ENCODE measurements at places on chromosomes 11 and 22. TPM values are rescaled to one million over a fixed set of nuclear protein-coding genes. Genes with fewer than 3 reads are reported as not detected.

RAB39A gene
- 0.18 TPM for total RNA-seq

DNA sequence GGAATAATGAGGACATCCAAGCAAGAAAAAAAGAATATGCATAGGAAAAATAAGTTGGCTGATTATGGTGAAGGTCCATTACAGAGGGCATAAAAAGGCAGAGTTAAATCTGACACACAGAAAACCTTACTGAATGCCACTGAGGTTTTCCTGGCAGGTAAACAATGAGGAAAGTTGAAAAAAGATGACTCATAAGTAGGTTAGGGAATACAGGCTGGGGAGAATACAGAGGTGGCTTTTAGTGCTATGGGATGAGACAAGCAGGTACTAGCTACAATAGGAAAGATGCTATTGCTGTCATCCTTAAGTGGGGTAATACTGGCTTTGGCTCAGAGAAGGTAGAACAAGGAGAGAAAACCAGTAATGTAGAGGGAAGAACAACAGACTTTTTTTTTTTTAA, 44.7 kb downstream of the CSTF3 start:
- no peaks in the 10 kb centered on the region for H3K36me3 ChIP-seq
- H3K27ac ChIP-seq: no peak overlapping the region
- H3K27me3 ChIP-seq: no peaks in the 10 kb centered on the region
- no peaks in the 10 kb centered on the region for H3K4me1 ChIP-seq

- DNase-seq: no peak
- no peak overlapping the region for H3K4me3 ChIP-seq
- H3K27me3 ChIP-seq: peaks cover 12% of the 10 kb centered on the region
- no peaks in the 10 kb centered on the region for H3K4me1 ChIP-seq
- H3K36me3 ChIP-seq: no peaks in the 10 kb centered on the region
These were observed 184.3 kb downstream of the OPCML start for GRCh38 chr11:133347988-133348387.

- no peaks in the 10 kb centered on the region for H3K36me3 ChIP-seq
- DNase-seq: no peak
- H3K27me3 ChIP-seq: no peaks in the 10 kb centered on the region
- H3K4me1 ChIP-seq: peaks cover 8% of the 10 kb centered on the region
These were observed 97.4 kb upstream of the PRDM11 start for GRCh38 chr11:45048870-45049691.

VWCE gene
- 0.99 TPM for total RNA-seq

DNA sequence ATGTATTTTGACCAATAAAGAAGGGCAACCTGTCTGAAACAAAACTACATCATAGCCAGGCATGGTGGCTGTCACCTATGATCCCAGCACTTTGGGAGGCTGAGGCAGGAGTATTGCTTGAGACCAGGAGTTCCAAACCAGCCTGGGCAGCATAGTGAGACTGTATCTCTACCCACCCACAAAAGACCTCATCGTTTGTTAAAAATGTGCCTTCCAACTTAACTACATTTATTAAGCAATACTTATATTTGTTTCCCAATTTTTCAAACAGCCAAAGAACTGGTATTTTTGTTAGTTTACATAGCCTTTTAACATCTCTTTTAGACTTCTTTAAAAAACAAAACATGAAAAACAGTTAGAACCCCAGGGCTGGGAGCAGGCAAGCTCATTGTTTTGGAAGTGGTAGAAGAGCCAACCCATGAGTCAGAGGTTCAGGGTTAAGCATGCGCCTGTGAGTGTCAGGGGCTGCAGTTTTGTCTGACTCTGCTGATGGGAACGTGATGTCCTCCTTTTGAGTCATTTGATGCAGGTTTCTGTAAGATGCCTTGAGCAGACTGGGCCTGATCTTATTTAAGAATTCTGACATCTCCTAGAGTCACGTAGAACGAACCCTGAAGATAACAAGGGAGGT, 53.9 kb upstream of the CRTAM start:
- DNase-seq: no peak
- peaks cover 77% of the 10 kb centered on the region for H3K36me3 ChIP-seq
- H3K27ac ChIP-seq: no peak overlapping the region
- H3K27me3 ChIP-seq: no peaks in the 10 kb centered on the region
- no peaks in the 10 kb centered on the region for H3K4me1 ChIP-seq

DNA sequence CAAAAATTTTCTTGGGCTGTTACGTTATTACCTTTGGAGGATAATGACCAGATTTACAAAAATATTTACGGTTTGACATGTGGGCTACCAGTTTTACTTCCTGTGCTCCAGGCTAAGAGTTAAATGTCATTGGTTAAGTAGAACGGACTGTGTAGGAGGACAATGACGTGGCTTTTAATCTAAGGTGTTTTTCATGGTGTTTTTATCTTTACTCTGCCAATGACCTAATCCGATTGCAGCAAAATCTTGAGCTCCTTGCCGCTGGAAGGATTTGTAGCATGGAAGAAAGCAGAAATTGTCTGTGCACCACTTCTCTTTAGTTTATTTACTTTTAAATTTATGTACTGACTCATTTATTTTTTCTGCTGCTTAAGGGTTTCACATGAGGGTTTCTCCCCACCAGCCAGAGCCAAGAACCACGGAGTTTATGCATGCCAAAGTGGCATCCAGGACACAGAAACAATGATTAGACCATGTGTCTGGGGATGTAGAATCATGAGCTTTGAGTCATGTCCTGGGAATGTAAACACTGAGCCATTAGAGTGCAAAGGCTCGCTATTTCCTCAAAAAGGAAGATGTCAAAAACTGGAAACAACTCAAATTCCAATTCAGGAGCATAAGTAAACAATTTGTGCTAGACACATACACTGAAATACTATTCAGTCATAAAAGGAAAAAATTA, 1.9 kb upstream of the CARD16 start:
- no peaks in the 10 kb centered on the region for H3K27me3 ChIP-seq
- H3K4me1 ChIP-seq: peaks cover 13% of the 10 kb centered on the region
- DNase-seq: no peak
- H3K27ac ChIP-seq: peak overlapping the region; percentile 52
- H3K36me3 ChIP-seq: no peaks in the 10 kb centered on the region

GRCh38 chr11:128598506-128599150, 11.3 kb upstream of the ETS1 start:
- H3K36me3 ChIP-seq: no peaks in the 10 kb centered on the region
- H3K4me1 ChIP-seq: peaks cover 16% of the 10 kb centered on the region
- no peaks in the 10 kb centered on the region for H3K27me3 ChIP-seq
- no peak overlapping the region for H3K4me3 ChIP-seq
- no peak for DNase-seq
- no peak overlapping the region for H3K27ac ChIP-seq

PLEKHB1 gene
- total RNA-seq: 79.1 TPM

ALDH3B1 gene
- total RNA-seq: 0.39 TPM

DNA sequence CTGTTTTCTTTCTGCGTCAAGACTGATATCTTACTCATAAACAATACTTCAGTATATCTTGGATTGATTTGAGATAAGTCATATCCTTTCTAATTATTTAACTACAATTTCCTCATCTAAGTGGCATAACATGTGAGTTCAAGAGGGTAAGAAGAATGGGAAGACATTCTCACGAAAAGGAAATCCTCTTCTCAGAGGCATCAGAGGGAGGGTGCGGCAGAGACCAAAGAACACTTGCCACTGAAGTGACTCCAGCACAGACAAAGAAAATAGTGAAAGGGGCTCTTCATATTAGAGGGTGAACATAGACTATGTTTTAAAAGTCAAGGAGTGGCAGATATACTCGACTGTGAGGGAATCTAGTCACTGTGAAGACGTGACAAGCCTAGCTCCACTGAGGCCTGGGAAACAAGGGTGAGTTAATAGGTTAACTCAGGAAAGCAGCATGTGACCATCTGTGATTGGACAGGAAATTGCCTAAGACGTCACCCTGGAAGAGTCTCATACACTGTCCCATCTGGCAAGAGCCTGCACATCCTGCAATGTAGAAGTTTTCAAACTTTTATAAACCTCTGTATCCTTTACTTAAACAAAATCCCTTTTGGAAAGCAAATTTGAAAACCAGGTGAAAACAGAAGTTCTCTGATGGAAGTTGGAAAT, 1.9 kb upstream of the MMP1 start:
- no peak overlapping the region for H3K27ac ChIP-seq
- DNase-seq: no peak
- no peaks in the 10 kb centered on the region for H3K4me1 ChIP-seq

- peak overlapping the region; percentile 48 for H3K27ac ChIP-seq
- peak overlapping the region; percentile 93 for H3K4me3 ChIP-seq
- H3K36me3 ChIP-seq: no peaks in the 10 kb centered on the region
- peak; percentile 29 for DNase-seq
These were observed 477 bp downstream of the ZBTB16 start for GRCh38 chr11:114059984-114060391.

APOA4 gene
- not detected for total RNA-seq

P2RX3 gene
- total RNA-seq: not detected

DNA sequence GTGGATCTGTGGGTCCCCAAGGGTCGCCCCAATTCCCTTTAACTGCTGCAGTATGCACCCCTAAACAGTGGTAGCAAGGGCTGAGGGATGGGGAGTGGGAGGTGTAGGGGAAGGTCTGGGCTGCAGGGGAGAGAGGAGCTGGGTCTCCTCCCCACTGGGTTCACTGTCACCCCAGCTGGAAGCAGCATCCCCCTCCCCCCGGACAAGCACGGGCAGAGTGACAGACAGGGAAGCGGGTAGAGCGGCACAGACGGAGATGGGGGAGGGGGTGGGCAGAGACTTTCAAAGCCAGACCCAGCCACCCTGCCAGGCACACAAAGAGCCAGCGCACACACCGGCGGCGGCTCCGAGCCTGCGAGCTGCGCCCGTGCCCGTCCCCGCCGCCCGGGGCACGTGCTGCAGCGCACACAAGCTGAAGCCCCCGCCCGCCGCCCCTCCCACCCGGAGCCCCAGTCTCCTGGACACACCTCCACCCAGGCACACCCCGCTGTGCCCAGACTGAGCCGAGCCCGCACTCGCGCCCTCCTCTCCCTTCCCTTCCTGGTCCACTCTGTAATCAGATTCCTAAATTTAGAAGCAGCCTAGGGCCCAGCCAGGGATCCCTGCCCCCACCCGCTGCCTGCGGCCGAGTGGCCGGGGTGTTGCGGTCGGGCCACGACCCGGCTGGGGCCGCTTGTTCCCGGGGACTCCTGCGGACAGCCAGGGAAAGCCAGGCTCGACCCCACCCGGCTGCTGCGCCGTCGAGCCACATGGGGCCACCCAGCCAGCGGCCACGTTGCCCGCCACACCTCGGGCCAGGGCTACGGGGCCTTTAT, 935 bp upstream of the RCOR2 start:
- H3K27me3 ChIP-seq: no peaks in the 10 kb centered on the region
- H3K36me3 ChIP-seq: no peaks in the 10 kb centered on the region

DNA sequence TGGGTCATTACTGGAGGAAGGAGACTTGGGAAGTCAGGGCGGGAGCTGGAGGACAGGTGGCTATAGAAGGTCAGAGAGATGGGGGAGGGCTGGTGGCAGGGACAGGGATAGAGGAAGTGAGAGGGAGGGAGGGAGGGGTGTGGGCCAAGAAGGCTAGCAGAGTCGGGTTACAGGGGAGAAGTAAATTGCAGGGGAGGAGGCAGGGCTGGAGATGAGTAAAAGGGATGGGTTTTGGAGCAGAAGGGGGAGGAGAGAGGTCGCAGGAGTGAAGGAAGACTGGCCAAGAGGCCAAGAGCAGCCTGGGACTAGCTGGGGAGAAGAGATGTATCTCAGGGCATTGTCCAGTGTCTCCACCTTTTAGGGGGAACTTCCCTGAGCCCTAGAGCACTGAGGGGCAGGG, 33.0 kb downstream of the LRRC10B start:
- H3K27me3 ChIP-seq: peaks cover 68% of the 10 kb centered on the region
- DNase-seq: no peak
- no peak overlapping the region for H3K27ac ChIP-seq
- no peaks in the 10 kb centered on the region for H3K36me3 ChIP-seq
- H3K4me3 ChIP-seq: no peak overlapping the region

DNA sequence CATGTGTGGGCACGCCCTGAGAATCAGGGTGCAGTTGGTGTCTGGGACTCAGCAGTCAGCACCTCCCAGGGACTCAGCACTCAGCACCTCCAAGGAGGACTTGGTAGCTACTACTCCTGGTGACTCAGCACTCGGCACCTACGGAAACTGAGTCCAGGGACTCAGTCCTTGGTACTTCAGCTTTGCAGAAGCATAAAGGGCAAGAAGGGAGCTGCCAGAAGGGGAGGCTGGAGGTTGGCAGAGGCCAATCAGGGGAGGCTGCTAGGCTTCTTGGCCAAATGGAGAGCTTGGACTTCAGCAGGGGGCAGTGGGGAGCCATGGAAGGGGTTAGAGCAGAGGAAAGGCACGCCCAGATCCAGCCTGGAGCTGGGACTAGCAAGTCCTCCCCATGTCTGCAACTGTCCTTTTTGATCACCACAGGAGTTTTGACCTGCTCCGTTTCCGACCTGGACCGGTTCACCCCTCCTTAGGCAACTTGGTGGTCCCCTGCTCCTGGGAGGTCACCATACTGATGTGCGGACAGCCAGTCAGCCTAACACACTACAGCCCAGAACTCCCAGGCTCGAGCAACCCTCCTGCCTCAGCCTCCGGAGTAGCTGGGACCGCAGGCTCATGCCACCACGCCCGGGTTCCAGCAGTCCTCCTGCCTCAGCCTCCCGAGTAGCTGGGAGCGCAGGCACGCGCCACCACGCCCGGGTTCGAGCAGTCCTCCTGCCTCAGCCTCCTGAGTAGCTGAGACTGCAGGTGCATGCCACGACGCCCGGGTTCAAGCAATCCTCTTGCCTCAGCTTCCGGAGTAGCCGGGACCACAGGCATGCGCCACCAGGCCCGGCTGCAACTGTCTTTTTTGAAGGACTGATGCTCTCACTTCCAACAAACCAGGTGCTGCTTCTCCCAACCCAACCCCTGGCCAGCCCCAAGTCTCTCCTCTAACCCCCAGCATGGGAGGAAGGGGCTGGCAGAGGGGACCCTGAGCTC, 1.5 kb downstream of the ANO9 start:
- no peaks in the 10 kb centered on the region for H3K27me3 ChIP-seq
- H3K27ac ChIP-seq: peak overlapping the region; percentile 48
- no peaks in the 10 kb centered on the region for H3K36me3 ChIP-seq
- no peak for DNase-seq
- peak overlapping the region; percentile 60 for H3K4me3 ChIP-seq

GRCh38 chr11:72333661-72334060, 89.7 kb upstream of the PHOX2A start:
- H3K36me3 ChIP-seq: peaks cover 12% of the 10 kb centered on the region
- no peaks in the 10 kb centered on the region for H3K27me3 ChIP-seq
- peaks cover 20% of the 10 kb centered on the region for H3K4me1 ChIP-seq
- H3K4me3 ChIP-seq: no peak overlapping the region
- peak; percentile 13 for DNase-seq
- no peak overlapping the region for H3K27ac ChIP-seq

IRAG1 gene
- total RNA-seq: not detected

DNA sequence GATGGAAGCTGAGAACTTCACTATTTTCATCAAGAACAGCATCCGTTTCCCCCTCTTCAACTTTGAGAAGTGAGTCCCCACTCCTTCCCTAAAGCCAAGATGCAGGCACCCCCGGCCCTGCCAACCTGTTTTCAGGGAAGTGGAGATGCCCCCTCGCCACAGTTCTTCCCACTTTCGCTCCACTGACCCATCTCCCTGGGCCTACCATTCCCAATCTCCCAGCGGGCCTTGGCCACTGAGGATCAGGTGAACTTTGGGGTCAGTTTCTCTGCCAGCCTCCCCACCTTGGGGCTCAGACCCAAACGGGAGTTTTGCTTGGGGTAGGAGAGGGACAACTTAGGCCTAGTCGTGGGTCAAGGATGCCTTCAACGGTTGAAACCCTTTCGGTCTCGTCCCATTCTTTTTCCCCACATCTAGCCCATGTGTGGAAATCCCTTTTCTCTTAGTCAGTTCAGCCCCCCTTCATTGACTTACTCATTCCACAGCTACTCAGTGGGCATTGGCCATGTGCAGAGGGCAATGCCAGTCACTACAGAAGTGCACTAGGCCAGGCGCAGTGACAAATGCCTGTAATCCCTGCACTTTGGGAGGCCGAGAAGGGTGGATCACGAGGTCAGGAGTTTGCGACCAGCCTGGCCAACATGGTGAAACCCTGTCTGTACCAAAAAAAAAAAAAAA, 10.6 kb downstream of the P2RX3 start:
- no peak overlapping the region for H3K27ac ChIP-seq
- DNase-seq: no peak
- peaks cover 6% of the 10 kb centered on the region for H3K4me1 ChIP-seq
- H3K4me3 ChIP-seq: no peak overlapping the region
- no peaks in the 10 kb centered on the region for H3K36me3 ChIP-seq
